NCI-H1092 (cell line): ENCODE measurements at places on chromosomes 2 and 18.
A peak's percentile ranks its signal among the peaks of the same experiment; 100 is the strongest.

- no peak for DNase-seq
These were observed 93.7 kb upstream of the RBBP8 start for GRCh38 chr18:22839340-22839821.

GRCh38 chr2:153222231-153223165 is 256.1 kb downstream of the RPRM start:
- DNase-seq: no peak

DNA sequence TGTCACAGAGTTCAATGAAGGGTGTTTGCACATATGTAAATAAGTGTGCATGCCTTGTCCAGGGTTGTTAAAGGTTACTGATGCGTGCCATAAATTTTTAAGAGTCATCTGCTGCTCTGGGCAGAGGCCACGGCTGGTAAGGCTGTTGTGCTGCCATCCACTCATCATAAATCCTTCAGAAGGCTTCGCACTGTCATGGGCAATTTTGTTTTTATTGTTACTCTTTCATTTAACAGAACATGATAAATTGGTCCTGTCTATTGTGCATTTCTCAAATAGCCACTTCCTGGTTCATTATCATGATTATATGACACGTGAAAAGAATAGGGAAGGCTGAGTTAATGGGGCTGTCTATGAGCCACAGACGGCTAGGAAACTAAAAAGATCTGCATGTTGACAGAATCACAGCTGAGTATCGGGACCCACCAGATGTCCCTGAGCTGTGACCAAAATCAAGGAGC is 634.3 kb upstream of the SOX11 start:
- peak; percentile 74 for DNase-seq

DNA sequence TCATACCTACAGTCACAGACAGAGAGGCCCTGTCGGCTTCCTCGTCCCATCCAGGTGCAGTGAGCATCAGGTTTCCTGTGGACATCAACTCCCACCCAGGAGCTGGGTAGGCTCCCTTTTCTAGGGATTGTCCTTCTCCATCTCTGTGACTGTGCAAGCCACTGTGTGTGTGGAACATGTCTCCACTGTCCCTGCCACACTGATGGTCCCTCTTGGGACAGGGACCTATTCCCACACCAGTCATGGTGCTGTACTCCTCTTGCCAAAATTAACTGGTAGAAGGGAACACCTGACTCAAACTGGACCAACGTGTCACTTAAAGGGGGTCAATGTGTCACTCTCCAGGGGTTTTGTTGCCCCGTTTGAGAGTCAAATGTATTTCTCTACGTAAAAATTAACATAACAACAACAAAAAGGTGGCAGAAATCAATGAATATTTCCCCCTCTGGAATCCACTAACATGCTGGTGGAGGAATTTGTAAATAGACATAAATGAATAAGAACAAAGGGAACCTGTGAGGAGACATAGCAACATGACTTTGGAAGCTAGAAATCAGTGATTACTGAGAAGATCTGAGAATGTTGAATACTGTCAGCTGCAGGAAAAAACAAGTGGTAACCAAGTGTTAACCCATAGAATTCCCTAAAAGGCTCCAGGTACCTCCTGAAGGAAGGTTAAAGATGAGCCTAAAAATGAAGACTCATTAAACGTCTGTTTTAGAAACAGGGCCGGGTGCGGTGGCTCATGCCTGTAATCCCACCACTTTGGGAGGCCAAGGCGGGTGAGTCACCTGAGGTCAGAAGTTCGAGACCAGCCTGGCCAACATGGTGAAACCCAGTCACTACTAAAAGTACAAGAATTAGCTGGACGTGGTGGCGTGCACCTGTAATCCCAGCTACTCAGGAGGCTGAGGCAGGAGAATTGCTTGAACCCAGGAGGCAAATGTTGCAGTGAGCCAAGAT is 40.4 kb downstream of the SH2D6 start:
- DNase-seq: no peak

- no peak for DNase-seq
These were observed 71.8 kb upstream of the SPRED2 start for GRCh38 chr2:65504201-65504600.

- DNase-seq: no peak
These were observed 563 bp downstream of the KIF3C start for GRCh38 chr2:25981596-25982272.
